ENCODE measurements at places on chromosomes 13 and 19.

DNA sequence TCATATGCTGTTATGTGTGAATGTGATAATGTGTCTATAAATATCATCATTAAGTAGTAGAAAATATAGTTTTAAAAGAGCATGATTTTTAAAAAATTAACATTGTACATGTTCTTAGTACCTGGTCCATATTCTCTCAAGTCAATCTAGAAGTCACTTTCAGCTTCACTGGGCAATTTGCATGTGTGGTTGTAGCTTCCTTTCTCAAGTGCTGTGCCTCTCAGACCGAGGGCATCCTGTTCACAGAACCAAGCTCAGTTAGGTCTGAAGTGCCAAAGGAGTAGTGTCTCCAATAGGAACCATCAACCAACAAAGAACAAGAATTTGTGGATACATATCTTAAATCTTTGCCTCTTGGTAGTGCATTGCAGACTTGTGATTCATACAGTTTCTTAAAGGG is 541.8 kb upstream of the SLC10A2 start:
- no peak for DNase-seq

GRCh38 chr19:12331211-12331941 is 2.1 kb downstream of the ZNF563 start:
- no peak for DNase-seq

DNA sequence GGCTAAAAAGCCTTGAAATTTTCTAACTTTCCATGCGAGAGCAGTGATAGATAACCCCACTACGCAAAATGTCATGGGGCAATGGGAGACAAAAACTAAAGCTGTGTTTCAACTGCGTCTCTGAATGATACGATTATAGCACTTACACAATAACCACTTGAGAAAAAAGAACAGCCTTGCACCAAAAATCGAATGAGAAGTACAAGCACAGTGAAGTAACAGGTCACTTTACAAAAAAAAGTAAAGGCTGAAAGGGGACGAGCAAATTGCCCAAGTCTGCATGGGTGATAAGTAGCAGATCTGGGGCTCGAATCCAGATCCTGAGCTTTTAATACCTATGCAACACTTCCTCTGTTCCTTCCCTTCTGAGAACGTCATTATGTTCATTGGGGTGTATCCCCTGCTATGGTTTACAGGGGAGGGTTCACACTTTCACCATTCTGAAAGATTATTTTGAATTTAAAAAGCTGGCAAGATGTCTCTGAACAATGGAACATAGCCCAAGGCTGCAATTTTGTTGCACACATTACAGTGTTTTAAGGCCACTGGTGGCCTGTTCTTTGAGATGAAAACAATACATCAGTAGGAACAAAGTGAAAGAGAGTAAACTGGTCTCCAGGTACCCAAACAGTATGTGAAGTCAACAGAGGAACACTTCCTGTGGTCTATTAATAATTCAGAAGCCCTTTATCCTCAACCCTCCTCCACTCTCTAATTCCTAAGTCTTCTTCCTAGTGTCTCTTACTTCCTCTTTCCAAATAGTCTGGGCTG is 3.2 kb downstream of the CPB2 start:
- no peak for DNase-seq

DNA sequence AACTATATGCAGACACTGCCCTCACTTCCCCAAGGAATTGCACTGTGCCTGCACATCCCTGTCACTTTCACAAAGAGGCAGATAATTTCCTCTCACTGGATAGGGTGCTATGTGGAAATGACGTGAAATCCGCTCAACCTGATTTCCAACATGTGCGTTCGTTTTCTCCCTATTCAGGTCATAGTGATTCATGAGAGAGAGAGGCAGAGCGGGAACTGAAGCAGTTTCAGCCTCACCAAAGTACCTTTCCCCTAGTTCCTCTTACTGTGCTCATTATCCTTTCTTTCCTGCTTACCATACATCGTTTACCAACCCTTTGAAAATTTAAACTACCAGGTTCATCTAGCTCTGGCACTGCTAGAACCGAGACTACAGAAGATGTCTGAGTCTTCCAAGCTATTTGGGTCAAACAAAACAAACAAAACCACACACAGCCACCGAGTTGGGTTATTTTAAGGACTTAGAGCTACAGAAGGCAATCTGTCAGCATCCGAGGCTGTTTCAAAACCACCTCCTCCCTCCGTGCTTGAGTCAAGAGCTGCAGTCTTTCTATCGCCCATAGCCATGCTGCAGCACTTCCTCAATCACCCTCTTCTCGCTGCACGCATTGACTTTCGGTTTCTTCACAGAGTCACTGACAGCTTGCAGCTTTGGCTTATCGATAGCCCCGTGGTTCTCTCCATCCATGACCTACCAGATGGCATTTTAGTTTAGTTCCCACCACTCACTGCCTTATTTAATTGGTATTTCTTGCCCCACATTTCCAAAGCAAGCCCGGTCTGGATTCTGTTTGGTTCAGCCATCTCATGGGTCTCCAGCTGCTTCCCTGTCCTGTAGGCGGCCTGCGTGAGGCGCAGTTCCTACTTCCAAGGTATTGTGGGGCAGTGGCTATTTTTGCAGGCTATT is 1395.8 kb downstream of the EFNB2 start:
- DNase-seq = no peak

GRCh38 chr19:3821857-3822364 is 35.7 kb upstream of the MATK start:
- no peak for DNase-seq

DNA sequence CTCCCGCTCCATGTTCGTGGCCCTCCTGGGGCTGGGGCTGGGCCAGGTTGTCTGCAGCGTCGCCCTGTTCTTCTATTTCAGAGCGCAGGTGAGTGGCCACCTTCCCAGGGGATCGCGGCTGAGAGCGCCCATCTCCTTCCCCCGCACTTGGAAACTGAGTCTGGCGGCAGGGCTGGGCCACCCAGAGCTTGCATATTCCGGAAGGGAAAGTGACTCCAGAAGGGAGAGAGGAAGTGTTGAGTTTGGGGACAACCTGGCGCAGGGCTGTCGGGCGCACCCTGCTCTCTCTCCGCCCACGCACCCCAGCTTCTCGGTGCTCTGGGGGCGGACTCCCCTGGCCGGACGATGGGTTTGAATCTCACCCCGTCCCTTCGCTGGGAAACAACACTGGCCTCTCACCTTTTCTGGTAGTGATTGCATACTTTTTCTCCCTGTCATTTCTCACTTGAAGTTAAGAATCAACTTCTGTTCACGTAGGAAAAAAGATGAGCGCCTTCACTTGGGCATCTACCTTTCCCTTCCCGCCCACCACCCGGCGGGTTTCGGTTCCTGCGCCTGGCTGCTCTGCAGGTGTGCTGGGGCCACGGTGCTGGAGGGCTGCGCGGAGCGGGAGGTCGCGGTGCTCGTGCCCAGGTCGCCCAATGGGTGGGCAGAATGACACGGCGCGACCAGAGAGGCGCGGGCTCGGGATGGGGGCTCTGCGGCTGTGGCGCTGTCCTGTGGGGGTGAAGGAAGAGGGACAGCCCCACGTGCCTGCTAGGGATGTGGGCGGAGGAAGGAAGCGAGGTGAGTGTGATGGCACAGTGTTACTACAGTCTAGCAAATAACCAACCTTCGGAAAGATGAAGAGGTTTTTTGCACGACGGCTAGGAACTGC is 721 bp downstream of the TNFSF11 start:
- no peak for DNase-seq

GRCh38 chr13:99165753-99166587 is 34.7 kb upstream of the UBAC2 start:
- DNase-seq = no peak

- no peak for DNase-seq
Observed at GRCh38 chr19:47991191-47991808, 670 bp downstream of the BSPH1 start.

GRCh38 chr13:76160961-76161925 is 525.1 kb downstream of the LMO7 start:
- DNase-seq = no peak

DNA sequence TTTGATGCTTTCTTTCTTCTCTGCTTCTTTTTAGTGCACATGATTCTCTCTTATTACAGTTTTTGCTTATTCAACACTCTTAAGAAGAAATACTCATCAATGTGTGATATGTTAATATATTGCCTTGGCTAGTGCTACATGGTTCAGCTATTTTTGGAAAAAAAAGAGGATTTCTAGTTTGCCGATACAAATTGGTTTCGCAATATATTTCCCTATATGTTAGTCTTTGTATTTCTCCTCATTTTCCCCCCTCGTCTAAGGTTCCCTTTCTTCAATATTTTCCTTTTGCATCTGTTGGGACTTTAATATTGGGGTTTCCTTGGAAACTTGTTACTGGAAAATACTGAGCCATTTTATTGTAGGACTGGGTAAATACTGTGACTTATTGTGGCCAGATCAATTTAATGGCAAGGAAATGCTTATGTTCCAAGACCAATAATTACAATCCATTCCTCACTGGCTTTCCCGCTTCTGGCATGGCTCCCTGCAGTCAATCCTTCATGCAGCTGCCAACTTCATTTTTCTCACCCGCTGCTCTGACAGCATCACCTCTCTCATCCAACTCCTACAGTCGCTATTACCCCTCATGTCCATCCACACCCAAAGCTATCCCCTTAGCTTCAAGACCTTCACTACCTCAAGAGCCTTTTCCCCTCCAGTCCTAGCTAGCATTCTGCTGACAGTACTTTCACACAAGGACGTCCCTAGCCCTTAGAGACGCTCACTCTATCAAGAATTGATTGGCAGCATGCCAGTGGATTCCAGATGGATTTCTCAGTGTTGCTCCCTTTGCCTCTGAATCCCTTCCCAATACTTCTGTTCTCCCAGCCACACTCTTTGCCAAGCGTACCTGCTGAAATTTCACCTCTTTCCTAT is 280.1 kb upstream of the TMTC4 start:
- DNase-seq = no peak

DNA sequence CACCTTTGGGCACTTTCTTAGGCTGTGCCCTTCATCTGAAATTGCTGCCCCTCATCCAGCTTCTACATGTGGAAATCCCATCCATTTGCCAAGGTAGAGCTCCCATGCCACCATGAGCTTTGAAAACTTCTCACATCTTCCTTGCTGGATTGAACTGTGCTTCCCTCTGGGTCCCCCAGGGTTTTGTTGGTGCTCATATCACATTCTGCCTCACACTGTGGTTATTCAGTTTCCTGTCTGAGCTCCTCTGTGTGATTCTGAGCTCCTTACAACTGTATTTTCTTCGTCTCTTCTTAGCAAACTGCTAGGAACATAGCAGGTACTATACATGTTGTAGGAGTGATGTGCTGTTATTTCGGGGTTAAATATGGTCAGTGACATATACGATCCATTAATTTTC is 74.9 kb upstream of the KL start:
- no peak for DNase-seq

DNA sequence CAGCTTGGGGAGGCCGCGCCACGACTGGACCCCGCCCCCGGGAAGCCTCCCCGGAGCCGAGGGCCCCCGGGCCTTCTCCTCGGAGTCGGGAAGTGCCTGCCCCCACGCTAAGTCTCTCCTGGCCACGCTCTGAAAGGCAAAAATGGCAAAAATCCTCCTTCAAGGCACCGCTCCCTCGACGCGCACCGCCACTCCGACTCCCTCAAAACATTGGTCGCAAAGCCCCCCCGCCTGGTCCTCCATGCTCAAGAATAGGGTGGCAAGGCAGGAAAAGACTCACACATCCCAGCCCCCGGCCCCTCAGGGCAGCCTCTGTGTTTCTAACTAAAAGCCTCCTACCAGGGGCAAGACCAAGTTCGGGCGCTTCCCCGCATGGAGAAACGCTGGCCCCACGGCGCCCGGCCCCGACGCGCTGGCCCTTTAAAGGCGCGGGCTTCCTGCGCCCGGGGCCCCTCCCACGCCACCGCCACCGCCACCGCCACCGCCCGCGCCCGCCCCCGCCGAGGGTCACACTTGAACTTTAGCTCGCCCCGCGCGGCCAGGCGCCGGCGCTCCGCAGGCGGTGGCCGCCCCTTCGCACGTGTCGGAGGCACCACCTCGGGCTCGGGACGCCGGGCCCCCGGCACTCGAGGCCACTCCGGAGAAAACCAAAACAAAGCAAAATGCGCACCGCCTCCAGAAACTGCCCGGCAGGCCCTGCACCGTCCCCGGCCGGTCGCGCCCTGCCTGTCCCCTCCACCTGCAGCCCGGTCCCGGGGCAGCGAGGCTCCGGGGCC is 1.9 kb downstream of the FOXO1 start:
- no peak for DNase-seq

DNA sequence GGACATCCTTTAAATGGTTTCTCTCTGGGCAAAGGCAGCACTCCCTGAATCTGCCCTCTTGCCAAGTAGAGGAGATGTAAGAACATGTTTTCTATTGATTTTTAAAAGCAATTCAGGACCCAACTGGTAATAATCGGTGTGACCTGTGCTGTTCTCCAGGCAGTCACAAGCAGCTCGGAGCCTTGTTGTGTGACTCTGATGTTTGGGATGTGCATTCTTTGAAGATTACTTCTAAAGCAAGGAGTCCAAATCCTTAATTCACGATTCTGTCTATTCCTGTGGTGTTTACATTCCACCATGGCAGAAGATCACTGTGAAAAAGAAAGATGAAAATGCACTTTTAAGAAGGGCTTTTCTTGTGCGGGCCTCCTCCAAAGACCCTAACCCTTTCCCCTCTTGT is 122.3 kb upstream of the ZNF536 start:
- no peak for DNase-seq

- no peak for DNase-seq
Observed at GRCh38 chr19:49064768-49065611, at the start of gene NTF4. NTF4 (minus strand) TSS chr19:49064818; CDS start chr19:49061997, 2,821 bp downstream.

DNA sequence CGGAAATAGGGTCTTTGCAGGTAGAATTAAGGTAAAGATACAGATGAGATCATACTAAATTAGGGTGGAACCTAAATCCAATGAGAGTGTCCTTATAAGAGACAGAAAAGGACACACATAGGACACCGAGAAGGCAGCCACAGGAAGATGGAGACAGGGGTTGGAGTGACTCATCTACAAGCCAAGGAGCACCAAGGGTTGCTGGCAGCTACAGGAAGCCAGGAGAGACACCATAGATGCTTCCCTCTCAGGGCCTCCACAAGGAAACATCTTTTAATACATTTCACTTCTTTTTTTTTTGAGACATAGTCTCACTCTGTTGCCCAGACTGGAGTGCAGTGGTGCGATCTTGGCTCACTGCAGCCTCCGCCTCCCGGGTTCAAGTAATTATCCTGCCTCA is 10.1 kb downstream of the TMEM143 start:
- no peak for DNase-seq

DNA sequence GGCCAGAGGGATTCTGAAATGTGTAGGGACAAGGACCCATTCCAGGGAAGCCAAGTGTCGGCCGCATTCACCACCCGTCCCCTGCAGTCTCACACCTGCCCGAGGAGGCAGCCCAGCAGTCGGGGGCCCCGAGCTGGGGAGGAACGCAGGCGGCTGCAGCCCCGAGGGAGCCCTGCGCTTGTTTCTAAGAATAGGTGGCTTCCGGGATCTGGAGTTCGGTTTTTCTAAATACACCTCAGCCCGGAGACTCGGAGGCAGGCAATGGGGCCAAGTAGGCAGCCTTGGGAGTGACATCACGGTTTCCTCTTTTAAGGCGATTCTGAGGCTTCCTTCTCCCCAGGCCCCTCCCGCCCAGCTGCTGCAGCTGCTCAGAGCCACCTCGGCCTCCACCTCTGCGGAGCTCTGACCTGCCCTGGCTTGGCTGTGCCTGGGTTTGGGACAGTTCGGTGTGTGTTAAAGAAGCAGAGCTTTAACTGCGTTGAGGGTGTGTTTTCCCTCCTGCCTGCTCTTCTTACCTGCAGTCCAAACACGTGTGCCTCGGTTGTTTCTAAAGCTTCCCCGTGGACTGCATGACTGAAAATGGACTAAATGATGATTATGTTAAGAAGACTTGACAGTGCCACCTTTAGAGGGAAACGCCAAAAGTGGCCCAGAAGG is 80.5 kb downstream of the COL4A2 start:
- DNase-seq = no peak

All from HFF-Myc (cell line).